ENCODE measurements at places on chromosomes 6 and 20.

DNA sequence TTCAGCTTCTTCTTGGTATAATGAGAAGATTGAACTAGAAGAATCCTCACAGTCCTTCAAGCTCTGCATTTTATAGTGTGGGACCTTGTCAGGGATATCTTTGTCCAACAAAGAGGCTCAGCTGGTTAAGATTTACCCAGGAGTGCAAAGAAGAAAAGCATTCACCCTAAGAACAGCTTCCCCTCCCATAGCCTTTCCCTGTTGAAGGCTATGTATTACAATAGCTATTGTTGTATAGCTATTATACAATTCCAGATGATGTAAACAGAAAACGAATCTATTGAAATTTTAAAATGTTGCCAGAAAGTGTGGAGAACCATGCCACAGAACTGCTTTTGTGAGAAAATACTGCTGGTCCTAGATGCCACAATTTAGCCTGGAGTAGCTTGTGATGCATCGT, 85.5 kb upstream of the CNKSR3 start:
- DNase-seq = no peak

GRCh38 chr6:30264743-30265142, 51.5 kb upstream of the TRIM26 start:
- no peak for DNase-seq

DNA sequence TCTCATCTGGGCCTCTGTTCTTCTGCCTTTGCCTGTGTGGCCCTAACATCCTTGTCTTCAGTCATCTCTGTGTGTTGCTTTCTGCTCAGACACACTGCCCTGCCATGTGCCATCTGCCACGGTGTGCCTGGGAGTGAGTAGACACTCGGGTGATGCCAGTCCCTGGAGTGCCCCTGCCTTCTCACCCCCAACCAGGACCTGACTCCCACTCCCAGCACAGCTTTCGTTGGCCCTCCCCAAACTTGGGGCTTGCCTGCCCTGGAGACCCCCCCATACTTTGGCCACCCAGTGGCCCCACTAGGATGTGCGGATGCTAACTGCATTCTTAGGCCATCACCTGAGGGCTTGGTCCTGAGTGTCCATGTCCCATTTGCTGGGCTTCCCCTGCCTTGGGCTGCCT, 76.4 kb upstream of the SCP2D1 start:
- DNase-seq = no peak

GRCh38 chr20:10467681-10468339, 32.7 kb downstream of the SLX4IP start:
- DNase-seq = no peak

DNA sequence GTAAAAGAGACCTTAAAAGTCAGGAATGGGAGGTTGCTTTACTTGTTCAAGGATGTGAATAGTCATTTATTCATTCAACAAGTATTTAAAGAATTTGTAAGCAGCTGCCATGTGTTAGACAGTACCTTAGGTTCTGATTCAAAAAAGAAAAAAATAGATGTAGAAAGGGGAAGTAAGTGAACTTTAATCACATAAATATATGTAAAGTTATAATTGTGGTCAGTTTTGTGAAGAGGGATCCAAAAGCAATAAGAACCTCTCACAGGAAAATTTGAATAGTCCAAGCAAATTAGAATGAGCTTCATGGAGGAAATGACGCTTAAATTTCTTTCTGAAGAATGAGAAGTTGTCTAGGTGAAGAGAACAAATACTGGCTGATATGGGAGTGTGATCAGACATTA, 596.1 kb upstream of the CITED2 start:
- no peak for DNase-seq

DNA sequence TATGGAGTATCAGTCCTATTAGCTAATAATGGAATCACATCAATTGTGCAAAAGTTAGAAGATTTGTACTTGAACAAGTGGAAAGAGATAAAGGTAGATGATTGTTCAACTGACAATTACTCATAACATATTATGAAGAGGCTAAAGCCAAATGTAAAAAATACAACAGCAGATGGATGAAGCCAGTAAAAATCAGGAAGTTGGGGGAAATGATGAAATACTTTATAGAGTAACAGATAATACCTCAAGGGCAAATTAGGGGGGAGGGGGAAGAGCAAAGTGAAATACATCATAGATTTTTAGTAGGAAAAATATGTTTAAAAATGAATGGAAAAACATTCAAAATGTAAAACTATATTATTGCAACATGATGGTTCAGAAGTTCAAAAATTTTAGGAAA, 114.0 kb downstream of the PDSS2 start:
- DNase-seq = no peak

- DNase-seq = no peak
Observed at GRCh38 chr6:13870214-13870830, 54.4 kb upstream of the RNF182 start.

- no peak for DNase-seq
Observed at GRCh38 chr6:144406796-144407195, 121.7 kb downstream of the UTRN start.

DNA sequence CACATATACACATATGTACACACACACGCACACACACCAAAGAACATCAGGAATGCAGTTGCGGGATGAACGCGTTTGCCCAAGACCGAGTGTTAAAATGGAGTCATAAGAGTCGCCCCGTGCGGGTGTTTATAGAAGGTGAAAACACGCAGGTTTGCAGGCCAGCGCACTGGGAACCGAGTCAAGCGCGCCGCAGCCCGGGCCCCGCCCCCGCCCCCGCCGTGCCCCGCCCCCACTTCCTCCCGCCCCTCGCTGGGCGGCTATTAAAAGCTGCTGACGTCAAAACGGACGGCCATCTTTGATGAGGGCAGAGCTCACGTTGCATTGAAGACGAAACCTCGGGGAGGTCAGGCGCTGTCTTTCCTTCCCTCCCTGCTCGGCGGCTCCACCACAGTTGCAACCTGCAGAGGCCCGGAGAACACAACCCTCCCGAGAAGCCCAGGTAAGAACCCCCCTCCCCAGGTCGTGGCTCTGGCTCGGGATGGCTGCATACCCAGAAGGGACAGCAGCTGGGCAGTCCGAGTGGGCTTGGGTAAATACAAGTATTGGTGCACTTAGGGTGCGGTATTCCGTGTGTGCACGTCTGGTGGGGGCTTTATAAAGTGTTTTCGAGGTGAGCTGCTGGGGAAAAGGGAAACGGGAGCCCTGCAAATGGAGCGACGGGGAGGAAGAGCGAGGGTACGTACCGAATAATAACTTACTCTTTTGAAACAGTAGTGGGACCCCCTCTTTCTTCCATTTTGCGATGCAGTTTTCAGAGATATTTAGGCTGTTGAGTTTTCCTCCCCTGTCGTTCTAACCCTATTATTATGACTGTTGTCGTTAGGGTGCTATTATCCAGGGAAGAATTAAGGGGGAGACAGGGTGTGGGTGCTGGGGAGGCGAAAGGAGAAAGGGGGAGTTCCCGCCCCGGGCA, at the start of gene SNAP25:
Gene SNAP25 (plus strand): TSS at position 295 of the 916 bp plus-strand sequence. CDS start 56,662 bp downstream, outside the sequence.
- peak; percentile 84 for DNase-seq

GRCh38 chr6:107473660-107474059, 14.3 kb upstream of the PDSS2 start:
- DNase-seq = no peak

DNA sequence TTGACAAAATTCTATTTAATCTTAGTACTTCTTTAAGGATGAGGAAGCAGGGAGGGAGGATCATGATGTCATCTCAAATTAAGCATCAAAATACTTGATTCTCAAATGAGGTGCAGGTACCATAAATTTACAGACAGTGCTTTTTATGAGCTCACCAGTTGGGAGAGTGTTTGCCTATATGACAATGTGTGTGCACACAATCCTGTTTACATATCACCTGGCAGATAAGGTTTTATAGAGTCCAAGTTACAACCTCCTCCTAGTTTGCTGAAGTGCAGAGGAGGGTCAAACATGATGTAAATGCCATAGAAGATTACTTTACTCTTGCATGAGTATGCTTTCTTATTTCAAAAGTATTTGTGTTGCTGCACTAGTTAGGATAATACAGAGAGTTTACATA, 6.4 kb downstream of the ATXN1 start:
- no peak for DNase-seq

DNA sequence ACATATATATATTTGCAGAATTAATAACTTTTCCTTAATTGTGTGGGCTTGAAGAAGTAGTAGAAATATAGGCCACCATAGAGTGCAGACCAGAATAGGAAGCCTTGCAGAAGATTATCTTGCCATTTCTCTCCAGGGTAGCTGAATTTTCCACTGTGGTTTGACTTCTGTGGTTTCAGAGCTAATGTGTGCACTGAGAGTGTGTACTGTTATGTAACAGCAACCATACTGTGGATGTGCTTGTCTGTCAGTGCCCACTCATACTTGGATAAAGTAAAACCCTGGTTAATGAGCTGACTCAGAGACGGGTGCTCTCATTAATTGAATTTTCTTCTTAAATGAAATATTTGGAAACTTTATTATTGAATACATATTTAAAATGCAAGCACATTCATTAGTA, 57.2 kb downstream of the CEP43 start:
- no peak for DNase-seq

- no peak for DNase-seq
Observed at GRCh38 chr20:4038047-4038459, 22.7 kb upstream of the RNF24 start.

DNA sequence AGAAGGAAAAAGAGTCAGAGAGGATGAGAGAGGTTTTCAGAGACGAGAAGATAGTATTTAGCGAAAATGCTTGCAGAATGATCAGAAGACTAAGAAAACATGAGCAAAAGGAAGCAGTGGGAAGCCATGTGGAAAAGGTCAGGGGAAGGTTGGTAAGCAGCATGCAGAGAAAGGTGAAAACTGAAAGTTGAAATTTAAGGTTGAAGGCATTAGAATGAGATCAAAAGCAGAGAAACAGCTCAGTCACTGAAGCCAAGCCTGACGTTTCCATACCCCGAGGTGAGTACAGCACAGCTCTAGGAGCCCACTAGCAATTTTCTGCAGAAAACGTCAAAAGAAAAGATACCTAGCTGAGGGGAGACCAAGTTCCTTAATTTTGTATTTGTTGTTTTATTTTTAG, 19.1 kb upstream of the TFB1M start:
- no peak for DNase-seq

GRCh38 chr20:2984028-2984501, 59.4 kb upstream of the GNRH2 start:
- DNase-seq = no peak

DNA sequence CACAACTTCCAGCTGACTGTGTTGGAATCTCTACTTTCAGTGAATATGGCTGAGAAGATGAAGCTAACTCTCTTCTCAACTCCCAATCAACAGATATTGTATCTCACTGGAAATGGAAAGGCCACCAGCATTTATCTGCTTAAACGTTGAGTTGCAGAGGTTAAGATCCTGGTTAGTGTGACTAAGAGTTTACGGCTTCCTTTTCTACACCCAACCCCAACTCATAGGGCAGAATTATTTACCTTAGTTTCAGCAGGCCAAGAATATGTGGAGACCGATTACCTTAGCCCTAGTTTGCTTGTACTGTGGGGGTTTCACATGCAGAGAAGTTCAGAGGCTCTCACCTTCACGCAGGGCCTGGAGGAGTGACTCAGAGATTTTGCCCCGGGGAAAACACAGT, 1026.6 kb downstream of the EYS start:
- DNase-seq = no peak

GRCh38 chr20:47280228-47280627, 76.3 kb downstream of the ZMYND8 start:
- no peak for DNase-seq

DNA sequence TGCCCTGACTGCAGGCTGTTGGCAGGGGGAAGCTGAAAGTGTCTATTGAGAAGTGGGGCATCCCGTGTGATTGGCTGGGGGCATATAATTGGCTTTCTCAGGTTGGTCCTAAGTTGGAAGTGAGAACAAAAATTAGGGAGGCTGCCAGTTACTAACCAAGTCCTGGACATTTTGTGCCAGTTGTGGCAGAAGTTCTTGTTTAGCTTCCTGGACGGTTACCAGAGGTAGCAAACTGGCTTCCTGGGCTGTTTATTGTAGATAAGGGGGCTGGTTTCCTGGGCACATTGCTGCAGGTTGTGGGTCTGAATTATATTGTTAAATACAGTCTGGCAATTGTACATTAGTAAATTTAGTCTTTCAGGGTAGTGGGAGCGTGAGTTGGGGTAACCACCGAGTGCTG, 50.6 kb upstream of the SLC2A12 start:
- no peak for DNase-seq

GRCh38 chr6:15074806-15075205, 171.1 kb upstream of the JARID2 start:
- DNase-seq = no peak

- no peak for DNase-seq
Observed at GRCh38 chr6:112245511-112246203, 8.7 kb downstream of the LAMA4 start.

DNA sequence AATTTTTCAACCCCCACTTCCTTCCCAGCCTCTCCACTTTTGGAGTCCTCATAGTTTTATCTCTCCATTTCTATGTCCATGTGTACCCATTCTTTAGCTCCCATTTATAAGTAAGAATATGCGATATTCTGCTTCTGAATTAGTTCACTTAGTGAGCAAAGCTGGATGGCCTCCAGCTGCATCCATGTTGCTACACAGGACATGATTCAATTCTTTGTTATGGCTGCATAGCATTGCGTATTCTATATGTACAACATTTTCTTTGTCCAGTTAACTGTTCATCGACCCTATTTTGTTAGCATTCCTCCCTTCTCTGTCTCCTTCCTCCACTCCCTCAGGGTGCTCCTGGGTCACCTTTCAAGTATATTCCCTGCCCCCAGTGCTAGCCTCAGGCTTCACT, 210.0 kb upstream of the SSTR4 start:
- DNase-seq = no peak

GRCh38 chr6:21826023-21826422, 232.5 kb downstream of the SOX4 start:
- no peak for DNase-seq

GRCh38 chr6:105763866-105764265, 322.3 kb upstream of the PRDM1 start:
- no peak for DNase-seq

- DNase-seq = no peak
Observed at GRCh38 chr6:55064711-55065420, 109.4 kb upstream of the HCRTR2 start.

DNA sequence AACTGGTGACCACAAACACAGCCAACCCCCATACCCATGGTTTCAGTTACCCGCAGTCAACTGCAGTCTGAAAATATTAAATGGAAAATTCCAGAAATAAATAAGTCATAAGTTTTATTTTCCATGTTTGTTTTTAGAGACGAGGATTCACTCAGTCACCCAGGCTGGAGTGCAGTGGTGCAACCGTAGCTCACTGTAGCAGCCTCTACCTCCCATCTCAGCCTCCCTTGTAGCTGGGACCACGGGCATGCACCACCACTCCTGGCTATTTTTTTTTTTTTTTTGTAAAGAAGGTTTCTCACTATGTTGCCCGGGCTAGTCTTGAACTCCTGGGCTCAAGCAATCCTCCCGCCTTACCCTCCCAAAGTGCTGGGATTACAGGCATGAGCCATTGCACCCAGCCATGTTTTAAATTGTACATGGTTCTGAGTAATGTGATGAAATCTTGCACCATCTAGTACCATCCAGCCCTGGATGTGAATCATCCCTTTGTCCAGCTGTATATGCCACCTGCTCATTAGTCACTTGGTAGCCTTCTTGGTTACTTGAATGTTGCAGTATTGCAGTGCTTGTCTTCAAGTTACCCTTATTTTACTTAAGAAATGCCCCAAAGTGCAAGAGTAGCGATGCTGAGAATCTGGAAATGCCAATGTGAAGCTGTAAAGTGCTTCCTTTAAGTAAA, 14.5 kb downstream of the CSNK2A1 start:
- DNase-seq = no peak

GRCh38 chr20:9269280-9269971, 200.5 kb downstream of the PLCB4 start:
- DNase-seq = no peak

GRCh38 chr20:61850926-61851900, 214.5 kb downstream of the TAF4 start:
- no peak for DNase-seq

Data from right renal cortex interstitium (tissue), 3 donors.